WTC11 (cell line): ENCODE measurements at places on chromosomes 2 and 18. TPM values are rescaled to one million over a fixed set of nuclear protein-coding genes. Genes with fewer than 3 reads are reported as not detected.

The CCDC121 gene
- total RNA-seq: 1.9 to 2.9 TPM (median 2.0 TPM) in 3 replicates

- no peak for DNase-seq
Observed at GRCh38 chr2:20302019-20302418, 48.6 kb downstream of the PUM2 start.

The FIGN gene
- total RNA-seq: 19.4 to 23.8 TPM (median 23.1 TPM) in 3 replicates

- DNase-seq: no peak
Observed at GRCh38 chr2:60771508-60771907, 15.4 kb downstream of the PAPOLG start.

GRCh38 chr18:10190564-10190963 lies 263.9 kb upstream of the APCDD1 start:
- no peak for DNase-seq

DNA sequence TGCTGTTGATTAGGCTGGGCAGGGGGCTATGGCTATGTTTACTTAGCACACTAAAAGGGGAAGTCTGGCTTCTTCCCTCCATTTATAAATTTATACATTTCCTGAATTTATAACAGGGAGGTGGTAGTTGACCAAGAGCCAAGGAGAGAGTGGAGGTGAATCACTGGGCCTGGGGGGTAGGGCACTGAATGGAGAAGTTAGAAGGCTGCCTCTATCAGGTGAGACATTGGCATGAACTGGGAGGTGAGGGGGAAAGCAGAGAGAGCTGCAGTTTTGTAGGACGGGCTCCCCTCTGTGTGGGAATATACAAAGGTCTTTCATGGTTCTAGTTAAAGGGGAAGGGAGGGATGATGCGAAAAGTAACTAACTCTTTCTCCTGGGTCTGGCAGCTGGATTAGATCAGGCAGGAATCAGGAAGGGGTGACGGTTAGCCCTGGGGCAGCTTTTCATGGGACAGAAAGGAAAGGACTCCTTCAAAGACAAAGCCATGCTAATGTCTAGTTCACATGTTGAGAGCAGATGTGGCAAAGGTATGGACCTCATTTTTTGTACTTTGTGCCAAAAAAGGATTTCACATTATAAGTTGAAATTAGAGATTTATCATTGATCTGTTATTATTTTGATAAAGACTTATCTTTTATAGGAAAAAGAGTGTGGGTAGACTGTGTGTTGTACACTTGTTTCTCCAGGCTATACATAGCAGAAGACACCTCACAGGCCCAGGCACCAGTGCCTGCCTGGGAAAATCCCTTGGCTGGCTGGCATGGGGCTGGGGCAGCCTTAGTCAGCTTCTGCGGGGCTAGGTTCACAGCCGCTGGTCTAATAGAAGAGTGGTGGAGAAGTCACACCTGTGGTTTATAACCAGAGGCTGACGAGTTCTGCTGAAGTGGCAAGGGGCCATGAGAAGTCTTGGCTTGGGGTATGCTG lies 158.7 kb downstream of the CLIP4 start:
- DNase-seq: no peak

DNA sequence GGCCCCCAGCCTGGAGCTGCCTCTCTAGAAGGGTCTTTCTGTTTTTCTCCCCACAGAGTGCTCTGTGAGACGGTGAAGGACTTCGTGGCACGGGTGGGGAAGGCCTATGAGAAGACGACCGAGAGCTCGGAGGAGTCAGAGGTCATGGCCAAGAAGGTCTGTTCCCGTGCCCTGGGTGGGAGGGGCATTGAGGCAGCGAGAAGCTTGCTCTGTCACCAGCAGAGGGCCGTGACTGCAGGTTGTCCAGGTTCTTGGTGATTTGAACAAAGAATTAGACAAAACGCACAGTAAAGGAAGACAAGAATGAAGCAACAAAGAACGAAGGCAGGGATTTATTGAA lies 93.9 kb downstream of the DGKD start:
- DNase-seq: peak; percentile 42

- DNase-seq: no peak
Observed at GRCh38 chr2:218743068-218743467, 32.4 kb downstream of the TTLL4 start.

The CLHC1 gene
- 6.9 to 7.5 TPM (median 7.2 TPM) in 3 replicates for total RNA-seq

GRCh38 chr2:28142386-28142785 lies 250.3 kb upstream of the FOSL2 start:
- no peak for DNase-seq

GRCh38 chr2:88398180-88398579 lies 54.3 kb downstream of the FOXI3 start:
- no peak for DNase-seq

The VAMP5 gene
- total RNA-seq: 6.3 to 7.4 TPM (median 7.0 TPM) in 3 replicates

GRCh38 chr18:10376731-10377130 lies 77.7 kb upstream of the APCDD1 start:
- no peak for DNase-seq

GRCh38 chr2:233929352-233930022 lies 12.3 kb downstream of the TRPM8 start:
- DNase-seq: peak; percentile 21

DNA sequence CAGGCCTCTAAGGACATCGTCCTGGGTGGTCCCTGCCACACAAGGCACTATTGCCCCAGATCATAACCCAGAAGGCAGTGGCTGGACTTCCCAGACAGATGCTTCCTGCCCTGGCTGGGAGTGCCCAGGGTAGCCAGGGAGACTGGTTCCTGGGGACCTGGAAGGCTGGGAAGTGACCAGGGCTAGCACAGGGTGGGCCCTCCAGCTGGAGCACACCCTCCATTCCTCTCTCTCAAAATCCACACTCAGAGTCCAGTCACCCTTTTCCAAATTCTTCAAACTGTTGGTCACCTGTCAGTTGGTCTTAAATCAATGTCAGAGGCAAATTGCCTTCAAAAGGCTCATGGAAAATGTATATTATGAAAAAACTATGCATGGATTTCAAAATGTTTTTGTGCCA lies 11.6 kb upstream of the TUBB6 start:
- DNase-seq: no peak

- DNase-seq: no peak
Observed at GRCh38 chr2:128726911-128727310, 408.2 kb upstream of the HS6ST1 start.

The EVA1A gene
- 3.2 to 4.1 TPM (median 3.3 TPM) in 3 replicates for total RNA-seq

The RGPD8 gene
- 8.3 to 8.9 TPM (median 8.3 TPM) in 3 replicates for total RNA-seq

- DNase-seq: no peak
Observed at GRCh38 chr2:22634167-22634566, 750.8 kb upstream of the KLHL29 start.

The B4GALT6 gene
- total RNA-seq: 50.6 to 56.6 TPM (median 50.8 TPM) in 3 replicates

DNA sequence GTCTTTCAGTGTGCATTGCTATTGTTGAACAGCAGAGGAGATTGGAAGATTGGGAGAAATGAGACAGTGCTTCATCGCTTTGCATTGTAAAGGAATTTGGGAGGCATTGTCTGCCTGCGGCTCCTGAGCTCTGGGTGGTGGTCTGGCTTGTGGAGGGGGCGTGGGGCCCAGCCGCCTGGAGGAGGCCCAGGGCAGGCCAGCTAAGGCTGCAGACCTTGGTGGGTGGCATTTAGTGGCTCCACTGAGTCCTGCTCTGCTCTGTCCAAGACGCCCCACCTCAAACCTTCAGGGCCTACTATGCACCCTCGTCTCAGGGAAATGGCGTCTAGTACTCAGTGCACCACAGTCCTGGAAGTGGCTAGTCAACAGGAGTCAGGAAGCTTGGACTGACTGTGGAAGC lies 5.7 kb upstream of the HS1BP3 start:
- no peak for DNase-seq

DNA sequence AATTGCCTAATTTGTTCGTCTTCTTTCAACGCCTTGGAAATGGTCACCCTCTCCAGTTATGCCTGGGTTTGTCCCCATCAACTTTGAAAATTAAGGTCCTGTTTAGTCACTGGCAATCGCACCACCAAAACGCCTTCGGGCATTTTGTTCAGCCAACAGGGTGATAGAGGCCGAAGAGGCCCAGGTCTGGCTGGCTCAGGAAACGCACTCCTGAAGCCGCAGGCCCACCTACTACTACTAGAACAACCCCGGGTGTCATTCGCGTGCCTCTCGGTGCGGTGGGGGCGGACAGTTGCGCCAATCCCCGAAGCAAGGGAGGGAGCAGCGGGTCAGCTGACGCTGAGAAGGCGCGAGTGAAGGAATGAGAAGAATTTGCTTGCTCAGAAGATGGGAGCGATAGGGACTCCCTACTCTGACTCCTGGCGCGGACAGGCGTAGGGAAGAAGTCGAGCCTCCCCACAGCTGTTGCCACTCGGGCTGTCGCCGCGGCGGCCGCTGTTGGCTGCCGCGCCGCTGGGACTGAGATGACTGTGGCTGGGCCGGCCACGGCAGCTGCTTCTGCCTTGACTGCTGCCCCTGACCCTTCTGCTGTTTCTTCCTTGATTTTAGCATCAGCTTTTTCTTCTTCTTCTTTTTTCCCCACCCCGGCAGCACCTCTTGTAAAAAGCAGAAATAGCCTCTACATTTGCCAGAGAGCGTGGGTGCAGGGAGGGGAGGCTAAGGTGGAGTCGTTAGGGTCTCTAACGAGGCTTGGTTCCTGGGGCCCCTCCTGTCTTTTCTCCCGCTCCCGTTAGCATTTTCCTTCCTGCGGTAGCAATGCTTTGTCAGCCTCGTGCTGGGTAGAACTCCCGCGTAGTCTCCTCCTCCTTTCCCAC lies 387.6 kb downstream of the FIGN start:
- peak; percentile 84 for DNase-seq

DNA sequence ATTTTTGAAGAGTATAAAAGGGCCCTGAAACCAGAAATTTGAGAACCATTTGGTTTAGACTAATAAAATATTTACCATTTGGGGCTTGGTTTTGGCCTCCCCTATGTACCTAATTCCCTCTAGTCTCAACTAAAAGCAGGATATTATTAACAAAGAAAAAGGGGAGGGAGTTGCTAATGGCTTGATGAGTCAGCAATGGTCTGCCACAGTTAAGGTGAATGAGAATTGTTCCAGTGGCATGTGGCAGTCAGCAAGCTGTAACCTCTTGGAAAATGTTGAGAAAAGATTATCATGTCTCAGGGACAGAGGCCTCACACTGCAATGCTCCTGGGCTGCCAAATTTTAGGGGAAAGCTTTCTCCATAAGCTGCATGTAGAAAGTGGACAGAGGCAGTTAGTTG lies 20.1 kb upstream of the SLC39A10 start:
- no peak for DNase-seq

DNA sequence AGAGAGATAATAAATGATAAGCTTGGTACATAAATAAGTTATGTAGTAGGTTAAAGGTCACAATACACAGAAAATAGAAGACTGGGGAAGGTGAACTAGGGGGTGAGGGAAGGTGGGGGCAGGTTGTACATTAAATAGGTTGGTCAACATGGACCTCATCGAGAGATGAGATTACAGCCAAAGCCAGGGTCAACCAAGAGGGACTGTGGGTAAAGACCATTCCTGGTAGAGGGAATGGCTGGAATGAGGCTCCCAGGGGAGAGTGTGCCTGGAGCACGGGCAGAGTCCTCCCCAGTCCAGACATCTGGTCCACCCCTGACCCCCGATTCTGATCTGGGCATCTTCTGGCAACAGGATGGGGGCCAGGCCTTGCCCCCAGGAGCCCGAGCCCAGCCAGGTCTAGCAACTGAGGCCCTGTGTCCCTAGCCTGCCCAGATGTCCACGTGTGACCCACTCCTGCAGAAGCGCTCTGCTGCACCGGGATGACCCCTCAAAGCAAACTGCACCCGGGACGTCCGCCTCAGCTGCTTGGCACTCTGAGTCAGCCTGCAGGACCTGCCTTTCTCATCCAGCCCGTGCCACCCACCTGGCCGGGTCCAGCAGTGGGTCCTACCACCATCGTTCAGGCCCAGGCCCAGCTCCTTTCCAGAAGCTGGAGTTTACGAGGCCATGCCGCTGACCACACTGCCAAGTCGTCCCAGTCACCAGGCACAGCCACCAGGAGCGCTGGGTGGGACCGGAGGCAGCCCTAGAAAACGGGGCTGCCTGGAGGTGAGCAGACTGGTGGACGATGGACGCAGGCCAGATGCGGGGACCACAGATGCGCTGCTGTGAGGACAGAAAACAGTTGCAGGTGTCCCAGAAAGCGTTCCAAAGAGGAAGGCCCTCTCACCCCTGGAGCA lies 56.2 kb upstream of the ID2 start:
- DNase-seq: no peak

The MREG gene
- total RNA-seq: 22.4 to 23.8 TPM (median 23.0 TPM) in 3 replicates

The EPAS1 gene
- 4.5 to 8.5 TPM (median 4.7 TPM) in 3 replicates for total RNA-seq

- no peak for DNase-seq
Observed at GRCh38 chr18:10898417-10898974, 250.9 kb downstream of the PIEZO2 start.

DNA sequence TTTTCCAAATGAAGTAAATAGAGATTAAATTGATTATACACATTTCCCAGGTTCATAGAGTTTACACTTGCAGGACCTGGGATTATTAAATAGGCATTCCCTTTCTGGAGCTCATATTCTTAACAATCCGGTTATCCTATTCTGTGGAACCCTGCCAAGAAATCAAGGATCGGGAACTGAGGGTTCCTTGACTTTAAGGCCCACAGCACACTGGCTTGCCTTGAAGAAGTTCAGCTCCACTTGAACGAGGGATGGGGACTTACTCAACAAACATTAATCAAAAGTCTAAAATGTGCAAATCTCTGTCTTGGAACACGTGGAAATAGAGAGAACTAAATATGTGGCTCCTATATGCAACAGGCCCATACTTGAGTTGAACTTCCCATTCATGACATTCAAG lies 142.3 kb upstream of the RGPD4 start:
- no peak for DNase-seq

DNA sequence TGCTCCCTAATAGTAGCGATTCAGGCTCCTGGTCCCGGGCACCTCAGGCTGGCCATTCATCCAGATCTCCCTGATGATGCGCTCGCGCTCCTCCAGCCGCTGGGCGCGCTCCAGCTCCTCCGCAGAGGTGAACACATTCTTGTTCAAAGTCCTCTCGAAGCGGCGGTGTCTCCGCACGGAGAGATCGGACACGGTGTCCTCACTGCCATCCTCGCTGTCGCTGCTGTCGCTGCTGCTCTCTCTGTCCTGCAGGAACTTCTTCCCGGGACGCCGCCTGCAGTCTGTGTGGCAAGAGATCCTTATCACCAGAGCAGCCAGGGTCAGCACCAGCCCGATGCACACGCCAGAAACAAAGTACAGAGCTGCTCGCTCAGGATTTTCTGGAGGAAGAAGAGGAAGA lies 67.5 kb downstream of the EVA1A start:
- DNase-seq: peak; percentile 11

The ALPG gene
- total RNA-seq: 0.94 to 1.3 TPM (median 1.2 TPM) in 3 replicates
